Stimulated activated CD4-positive, alpha-beta T cell treated with anti-CD3 and anti-CD28 coated beads, Interleukin-12 subunit alpha, Interleukin-12 subunit beta, amount 100 ng/mL, for 4 hours (primary cell): ENCODE measurements at places on chromosomes 5 and 9.

DNA sequence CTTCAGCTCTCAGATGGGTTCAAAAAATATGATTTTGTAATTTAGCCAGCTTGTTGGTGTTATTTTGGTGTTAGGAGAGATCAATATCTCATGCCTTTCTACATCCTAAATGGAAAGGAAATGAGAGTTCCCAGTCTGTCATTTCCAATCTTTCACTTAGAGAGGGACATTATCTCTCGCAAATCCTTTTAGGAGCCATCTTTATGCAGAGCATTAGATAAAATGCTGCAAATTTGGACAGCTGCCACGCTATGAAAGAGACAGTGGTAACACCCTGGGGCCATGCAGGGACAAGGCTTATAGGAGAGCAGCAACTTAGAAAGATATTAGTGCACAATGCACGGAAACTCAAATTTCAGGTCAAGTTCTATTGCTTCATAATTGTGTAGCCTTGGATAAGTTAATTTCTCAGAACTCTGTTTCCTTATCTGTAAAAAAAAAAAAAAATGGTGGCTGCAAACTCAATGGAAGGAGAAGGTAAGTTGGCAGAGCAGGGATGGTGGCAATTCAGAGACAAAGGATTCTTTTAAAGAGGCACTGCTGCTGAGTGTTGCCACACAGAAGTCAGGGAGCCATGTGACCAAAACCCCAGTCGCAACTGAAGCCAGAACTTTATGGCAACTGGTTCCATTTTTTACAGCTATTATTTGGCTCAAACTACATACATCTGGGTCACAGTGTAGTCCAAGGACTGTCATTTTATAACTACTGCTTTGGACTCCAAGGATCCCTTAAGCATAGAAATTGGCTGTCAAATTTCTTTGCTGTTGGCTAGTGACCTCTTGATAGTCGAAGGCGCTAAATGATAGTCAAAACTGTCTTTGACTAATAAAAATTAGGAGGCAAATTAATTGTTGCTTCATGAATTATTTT, 210.2 kb downstream of the FRMD3 start:
- no peak for DNase-seq

DNA sequence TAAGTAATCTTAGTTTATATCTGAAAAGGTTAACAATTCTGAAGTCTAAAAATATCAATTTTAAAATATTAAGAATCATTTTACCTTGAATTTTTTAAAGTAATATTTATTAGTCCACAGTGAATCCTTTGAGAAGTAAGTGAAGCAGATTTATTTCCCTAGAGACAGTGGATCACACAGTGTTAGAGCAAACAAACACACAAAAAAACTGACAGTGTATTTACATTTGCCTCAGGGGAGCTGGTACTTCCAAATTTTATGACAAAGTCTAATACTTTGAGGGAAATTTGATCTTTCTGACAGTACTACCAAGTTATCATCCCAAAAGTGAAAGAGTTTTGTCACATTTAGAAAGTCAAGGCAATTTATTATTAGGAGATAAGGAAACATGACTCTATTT, 1750.6 kb upstream of the CDH9 start:
- no peak for DNase-seq

DNA sequence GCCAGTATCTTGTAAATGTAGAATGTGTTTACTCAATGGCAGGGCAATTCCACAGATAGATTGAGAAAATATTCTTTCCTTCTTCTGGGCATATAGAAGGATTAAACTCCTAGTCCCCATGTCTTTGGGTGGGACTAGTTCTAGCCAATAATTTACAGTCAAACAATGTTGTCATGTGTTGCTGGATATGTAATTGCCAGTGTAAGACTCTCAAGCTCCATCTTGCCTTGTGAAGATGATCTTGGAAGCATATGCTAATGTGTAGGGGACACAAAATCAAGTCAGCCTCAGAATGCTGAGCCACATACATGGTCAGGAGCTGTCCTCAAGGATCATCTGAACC, 386.9 kb downstream of the CETN3 start:
- no peak for DNase-seq

DNA sequence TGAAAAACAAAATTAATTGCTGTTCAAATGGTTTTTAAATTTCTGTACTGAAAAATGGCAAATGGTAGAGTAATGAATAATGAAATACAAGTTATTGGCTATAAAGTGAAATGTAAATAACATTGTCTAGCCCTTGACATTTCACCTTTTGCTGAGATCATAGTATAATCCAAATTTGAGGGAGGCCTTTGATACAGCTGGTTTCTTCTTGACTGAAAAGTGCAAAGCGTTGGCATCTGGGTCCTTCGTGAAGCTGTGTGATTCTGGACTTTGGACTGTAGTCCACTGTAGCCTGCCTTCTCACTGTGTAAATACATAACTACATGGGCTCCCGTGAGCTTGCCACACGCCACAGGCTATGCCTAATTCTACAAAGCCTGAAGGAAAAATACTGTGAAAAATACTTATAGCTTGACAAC, 52.3 kb downstream of the ARHGEF28 start:
- no peak for DNase-seq

- no peak for DNase-seq
These were observed 21.4 kb downstream of the CMBL start for GRCh38 chr5:10286162-10286861.

DNA sequence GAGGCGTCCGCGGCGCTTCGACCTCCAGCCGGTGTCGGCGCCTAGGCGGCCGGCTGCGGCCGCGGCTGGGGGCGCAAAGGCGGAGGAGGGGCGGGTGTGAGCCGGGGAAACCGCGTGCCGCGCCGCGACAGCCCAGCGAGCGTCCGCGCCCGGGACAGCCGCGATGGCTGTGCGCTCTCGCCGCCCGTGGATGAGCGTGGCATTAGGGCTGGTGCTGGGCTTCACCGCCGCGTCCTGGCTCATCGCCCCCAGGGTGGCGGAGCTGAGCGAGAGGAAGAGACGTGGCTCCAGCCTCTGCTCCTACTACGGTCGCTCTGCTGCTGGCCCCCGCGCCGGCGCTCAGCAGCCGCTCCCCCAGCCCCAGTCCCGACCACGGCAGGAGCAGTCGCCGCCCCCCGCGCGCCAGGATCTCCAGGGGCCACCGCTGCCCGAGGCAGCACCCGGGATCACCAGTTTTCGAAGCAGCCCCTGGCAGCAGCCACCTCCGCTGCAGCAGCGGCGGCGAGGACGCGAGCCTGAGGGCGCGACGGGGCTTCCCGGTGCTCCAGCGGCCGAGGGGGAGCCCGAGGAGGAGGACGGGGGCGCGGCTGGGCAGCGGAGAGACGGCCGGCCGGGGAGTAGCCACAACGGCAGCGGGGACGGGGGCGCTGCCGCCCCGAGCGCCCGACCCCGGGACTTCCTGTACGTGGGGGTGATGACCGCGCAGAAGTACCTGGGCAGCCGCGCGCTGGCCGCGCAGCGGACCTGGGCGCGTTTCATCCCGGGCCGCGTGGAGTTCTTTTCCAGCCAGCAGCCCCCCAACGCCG, 605 bp downstream of the CHSY3 start:
- peak; percentile 2 for DNase-seq

GRCh38 chr9:87849144-87849758, 33.4 kb upstream of the SPATA31E1 start:
- no peak for DNase-seq

- DNase-seq: peak; percentile 40
These were observed 523 bp downstream of the MAML1 start for GRCh38 chr5:179732918-179733771.

GRCh38 chr5:159106193-159106568, 6.5 kb upstream of the EBF1 start:
- DNase-seq: no peak

- DNase-seq: no peak
These were observed 290.8 kb downstream of the YTHDC2 start for GRCh38 chr5:113804264-113804663.

GRCh38 chr5:153654504-153655200, 164.2 kb downstream of the GRIA1 start:
- DNase-seq: no peak

DNA sequence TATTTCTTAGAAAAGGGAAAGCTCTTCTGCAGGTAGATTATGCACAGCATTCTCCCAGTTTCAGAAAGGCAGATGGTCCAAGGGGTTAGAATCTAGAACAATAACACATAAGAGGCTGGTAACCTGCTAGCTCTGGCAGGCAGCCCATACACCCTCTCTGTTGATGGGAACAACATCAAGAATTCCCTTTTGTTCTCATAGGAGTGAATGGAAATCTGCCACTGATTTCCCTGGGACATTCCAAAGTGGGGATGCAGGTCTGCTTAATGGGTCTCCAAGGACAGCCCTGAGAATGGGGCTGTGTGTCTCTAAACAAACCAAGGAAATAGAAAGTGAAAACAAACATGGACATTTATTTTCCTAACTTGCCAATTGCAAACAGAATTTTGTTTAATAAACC, 456.8 kb downstream of the EBF1 start:
- no peak for DNase-seq

GRCh38 chr9:13351778-13352386, 72.4 kb upstream of the MPDZ start:
- no peak for DNase-seq

DNA sequence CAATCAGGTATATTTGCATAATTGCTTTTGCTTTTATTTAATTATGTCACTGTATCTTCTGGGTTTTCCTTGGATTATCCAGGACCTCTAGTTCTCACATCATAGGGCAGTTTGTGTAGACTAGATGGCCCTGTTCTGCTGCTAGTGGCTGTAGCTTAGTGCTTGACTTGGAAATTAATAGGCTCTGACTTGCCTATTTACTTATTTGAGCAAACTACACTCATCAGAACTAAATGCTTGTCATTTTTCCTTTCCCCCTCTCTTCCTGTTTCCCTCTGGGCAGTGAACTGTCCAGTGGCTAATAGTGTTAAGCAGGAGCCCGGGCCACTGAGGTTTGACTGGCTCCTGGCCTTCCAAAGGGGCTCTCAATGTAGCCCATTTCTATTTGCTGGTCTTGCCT, 135.7 kb downstream of the MAN2A1 start:
- DNase-seq: no peak
